HS-5 (cell line): ENCODE measurements at places on chromosomes 2 and 18.

- DNase-seq, result no peak
Observed at GRCh38 chr2:43531251-43531650, 64.6 kb downstream of the THADA start.

DNA sequence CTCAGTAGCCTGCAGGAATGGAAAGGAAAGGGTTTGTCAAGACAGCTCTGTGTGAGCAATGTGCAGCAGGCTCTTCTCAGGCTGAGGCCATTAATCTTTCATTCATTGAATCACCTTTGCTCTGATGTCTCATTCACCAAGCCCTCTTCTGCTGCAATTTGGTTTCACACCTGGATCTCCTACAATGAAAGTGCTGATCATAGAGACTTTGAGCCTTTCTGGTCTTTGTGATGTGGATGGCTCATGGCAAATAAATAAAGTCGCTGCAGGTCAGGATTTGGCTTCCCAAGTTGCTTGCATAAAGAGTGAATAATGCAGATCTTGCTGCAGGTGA lies 95.8 kb upstream of the SPRED2 start:
- DNase-seq, result no peak

- DNase-seq, result no peak
Observed at GRCh38 chr2:98034745-98035144, 39.0 kb upstream of the TMEM131 start.

DNA sequence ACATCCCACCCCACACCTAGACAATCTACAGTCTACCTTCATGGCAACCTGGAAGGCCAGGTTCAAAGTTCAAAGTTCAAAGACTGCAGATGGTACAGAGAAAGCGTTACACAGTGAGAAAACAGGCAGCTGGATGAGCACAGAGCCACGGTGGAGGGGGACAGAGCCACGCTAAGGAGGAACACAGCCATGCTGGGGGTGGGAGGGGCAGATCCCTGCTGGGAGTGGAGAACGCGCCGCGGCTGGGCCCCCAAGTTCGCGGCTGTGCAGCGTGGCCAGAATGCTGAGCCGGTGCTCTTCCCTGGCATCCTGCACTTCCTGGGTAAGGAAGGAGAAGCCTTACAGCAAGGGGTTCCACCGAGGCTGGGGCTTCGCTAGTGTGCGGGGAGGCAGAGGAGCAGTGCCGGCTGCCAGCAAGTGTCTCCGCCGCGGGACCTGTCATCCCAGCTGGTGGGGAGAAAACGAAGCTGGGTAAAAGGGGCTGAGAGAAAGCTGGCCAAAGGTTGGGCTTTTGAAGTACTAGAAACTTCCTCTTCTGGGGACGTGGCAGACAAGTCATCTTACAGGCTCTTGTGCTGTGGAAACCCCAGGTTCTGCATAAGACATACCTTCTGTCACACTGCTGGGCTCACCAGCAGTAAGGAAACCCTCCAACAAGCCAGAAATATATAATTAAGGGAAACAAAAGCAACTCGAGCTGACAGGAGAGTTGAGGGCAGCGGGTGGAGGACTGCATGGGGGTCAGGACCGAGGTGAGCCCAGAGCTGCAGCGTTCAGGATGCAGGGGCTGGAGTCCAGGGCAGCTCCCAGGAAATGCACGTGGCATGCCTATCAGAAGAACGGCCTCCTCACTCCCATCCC lies 115.5 kb downstream of the HDAC4 start:
- no peak for DNase-seq

- DNase-seq, result no peak
Observed at GRCh38 chr2:107466984-107467773, 359.5 kb upstream of the RGPD4 start.
